Naive thymus-derived CD8-positive, alpha-beta T cell (primary cell): ENCODE measurements at places on chromosomes 2 and 18.
A peak's percentile ranks its signal among the peaks of the same experiment; 100 is the strongest.

DNA sequence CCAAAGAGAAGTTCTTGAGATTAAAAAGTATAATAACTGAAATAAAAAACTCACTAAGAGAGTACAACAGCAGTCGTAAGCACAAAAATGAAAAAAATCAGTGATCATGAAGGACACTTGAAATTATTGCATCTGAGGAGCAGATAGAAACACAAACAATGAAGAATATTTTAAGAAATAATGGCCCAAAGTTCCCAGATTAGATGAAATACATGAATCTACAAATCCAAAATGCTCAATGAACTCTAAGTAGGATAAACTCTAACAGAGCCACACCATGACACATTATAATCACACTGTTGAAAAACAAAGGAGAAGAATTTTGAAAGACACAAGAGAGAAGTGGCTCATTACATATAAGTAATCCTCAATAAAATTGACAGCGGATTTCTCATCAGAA lies 31.9 kb upstream of the EMILIN2 start:
- DNase-seq: no peak

DNA sequence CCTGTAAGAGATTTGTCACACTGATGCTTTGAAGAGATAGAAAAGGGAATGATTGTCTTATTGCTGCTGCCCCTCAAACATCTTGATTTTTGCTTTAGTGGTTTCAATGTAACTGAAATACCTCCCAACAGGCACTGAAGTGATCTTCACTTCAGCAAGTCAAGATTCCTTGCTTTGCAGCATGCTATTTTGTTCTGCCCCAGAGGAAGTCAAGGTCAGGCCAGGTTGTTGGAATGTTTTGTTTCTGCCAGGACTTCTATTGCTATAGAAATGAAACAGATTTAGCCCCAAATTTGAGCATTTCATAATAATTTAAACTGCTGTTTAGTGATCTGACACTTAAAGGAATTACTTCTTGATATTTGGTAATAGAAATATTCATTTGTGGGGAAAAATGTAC lies 277.6 kb downstream of the ZNF804A start:
- no peak for DNase-seq

DNA sequence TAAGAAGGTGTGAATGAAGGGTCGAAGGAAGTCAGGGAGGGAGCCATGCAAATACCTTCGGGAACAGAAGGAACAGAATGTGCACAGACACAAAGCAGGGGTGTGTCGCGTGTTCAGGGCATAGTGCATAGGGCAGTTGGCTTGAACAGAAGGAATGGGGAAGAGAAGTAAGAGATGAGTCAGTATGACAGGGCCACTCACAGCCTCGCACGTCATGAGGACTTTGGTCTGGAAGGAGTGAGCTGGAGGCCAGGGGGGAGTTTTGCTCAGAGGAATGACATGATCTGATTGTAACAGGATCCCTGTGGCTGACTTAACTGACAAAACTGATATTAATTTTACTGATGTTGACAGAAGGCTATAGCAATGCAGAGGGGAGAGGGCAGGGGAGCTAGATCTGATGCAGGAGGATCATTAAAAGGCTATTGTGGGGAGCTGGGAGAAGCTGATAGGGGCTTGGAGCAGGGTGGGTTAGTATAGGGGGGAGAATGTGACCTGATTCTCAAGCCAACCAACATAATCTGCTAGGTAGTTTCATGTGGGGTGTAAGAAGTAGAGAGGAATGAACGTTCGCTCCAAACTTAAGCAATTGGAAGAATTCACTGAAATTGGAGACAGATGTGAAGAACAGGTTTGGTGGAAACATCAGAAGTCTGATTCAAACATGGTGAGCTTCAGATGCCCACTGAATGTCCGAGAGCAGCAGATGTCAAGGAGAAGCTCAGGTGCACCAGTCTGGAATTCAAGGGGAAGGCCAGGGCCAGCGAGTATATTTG lies 60.4 kb upstream of the COPS8 start:
- no peak for DNase-seq

DNA sequence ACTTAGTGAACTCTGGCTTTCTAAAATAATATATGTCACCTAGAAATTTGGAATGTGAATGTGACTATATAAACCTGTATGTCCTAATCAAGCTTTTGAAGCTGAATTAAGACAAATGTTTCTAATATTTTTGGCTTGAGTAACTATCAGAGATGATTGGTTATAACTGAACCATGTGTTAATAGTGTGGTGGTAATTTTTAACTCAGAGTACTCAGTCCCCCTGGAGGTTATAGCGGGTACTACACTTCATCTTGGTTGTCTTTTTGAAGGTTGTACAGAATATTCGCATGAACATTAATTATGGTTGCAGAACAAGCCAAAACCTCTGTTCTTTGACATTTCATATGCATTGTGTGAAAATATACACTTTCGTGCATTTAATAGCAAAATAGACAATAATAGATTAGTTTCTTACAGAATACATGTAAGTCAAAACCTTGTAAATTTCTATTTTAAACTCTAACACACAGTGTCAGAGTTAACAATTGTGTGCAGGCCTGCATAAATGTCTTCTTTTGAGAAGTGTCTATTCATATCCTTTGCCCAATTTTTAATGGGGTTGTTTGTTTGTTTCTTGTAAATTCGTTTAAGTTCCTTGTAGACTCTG lies 86.0 kb downstream of the OSBPL6 start:
- DNase-seq: peak; percentile 4

DNA sequence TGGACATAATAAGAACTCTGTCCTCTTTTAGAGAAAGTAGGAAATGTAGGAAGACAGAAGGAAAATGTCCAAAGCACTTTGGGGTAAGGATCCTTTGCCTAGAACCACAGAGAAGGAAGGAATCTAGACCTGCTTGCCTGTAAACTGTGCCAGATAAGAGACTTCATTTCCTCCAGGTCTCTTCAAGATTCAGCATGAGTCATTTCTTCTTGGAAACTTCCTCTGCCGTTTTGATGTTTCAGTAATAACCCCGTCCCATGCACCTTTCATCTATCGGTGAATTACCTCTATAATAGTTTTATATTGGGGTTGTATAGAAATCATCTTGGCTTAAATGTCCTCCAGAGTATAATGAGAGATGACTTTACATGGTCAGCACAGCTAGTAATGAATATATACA lies 63.2 kb upstream of the LRATD1 start:
- DNase-seq: no peak

DNA sequence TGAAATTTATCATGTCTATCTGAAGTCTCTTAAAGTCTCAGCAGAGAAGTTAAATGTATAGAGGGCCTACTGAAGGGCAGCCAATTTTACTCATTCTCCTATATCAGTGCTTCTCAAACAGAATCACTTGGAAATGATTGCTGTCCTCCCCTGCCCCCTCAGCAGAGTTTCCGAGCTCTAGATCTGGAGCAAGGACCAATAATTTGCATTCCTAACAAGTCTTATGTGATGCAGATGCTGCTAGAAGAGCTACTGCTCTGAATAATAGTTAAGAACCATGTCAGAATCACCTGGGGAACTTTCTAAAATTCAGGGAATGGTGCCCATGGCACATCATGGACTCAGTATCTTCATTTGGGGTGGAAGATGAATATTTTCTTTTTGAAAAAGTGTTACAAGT lies 105.6 kb upstream of the EPHA4 start:
- DNase-seq: no peak

DNA sequence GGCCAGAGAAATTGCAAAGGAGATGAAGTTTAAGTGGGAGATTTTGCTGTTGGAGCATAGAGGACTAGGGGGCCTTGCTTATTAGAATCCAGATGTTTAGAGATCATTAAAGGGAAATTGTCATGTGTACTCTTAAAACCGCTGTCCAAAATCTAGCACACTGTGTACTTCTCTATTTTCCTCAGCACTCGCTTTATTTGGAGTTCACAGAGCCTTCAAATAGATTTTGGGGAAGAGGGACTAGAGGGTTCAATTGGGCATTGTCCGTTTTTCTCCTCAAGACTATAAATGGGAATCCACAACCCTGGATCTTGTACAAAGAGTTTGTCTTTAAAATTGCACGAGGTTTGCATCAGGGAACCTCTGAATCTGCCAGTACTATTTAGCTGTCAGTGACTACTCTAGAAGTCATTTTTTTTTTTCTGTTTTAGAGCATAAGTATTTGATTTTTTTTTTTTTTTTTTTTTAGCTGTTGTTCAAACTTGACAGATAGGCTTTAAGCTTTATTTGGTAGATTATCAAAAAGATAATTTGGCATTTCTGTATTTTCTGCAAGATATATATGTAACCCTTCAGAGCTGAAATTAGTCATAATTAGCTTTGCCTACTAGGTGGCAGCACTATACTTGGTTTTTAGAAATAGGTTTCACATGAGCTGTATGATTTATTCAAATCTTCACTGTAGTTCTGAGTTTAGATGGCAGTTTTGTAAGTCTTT lies 14.2 kb downstream of the PMS1 start:
- DNase-seq: no peak

DNA sequence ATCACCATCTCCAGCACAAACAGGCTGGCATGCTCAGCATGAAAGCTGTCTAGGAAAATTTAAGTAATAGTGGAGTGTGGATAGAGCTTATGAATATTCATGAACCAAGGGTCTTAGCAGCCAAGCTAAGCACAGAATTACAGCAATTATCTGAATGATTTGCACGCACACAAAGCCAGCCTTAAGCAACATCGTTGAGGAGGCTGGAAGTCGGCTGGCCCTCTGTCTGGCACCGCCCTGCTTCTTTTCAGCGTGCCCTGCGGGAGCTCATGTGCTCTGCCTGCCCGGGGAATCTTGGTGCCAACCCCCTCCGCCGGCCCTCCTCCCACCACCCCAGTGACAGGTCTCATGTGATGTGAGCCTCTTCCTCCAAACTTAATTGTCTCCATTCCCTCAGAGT lies 540.1 kb downstream of the CMPK2 start:
- no peak for DNase-seq

GRCh38 chr2:169808221-169808620 lies 9.6 kb downstream of the SSB start:
- no peak for DNase-seq
